H4 (cell line): ENCODE measurements at places on chromosomes 3 and 15. TPM values are rescaled to one million over a fixed set of nuclear protein-coding genes. Genes with fewer than 3 reads are reported as not detected.

DNA sequence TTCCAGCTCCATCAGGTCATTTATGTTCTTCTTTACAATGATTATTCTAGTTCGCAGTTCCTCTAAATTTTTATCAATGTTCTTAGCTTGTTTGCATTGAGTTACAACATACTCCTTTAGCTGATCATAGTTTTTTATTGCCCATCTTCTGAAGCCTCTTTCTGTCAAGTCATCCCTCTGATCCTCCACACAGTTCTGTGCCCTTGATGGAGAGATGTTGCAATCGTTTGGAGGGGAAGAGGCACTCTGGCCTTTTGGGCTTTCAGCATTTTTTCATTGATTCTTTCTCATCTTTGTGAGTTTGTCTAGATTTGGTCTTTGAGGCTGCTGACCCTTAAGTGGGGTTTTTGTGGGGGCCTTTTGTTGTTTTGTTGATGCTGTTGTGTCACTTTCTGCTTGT lies 234.6 kb upstream of the CBLB start:
- DNase-seq, result no peak

The SLC9A9 gene
- total RNA-seq, result 9.7 and 10.8 TPM in 2 replicates

The SERPINI2 gene
- total RNA-seq, result 0.12 TPM in 1 of 2 replicates, not detected in the other

GRCh38 chr15:99427210-99427609 lies 138.6 kb upstream of the MEF2A start:
- no peak for DNase-seq

DNA sequence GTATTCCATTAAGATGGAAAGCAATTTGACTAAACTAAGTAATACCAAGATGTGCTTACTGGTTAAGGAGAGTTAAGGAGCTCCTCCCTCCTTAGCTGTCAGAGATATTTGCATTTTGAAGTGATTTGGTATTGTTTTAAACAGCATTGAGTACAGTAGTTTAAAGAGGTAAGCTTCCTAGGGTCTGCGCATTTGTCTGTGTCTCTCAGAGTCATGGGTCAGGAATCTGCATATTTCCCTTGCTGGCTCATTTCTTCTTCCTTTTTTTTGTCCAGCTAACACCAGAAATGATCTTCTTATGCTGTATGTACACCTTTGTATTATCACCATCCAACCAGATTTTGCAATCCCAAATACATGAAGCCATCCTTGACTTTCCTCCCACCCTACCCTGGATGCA lies 163.0 kb upstream of the BFSP2 start:
- DNase-seq, result no peak

GRCh38 chr3:38579551-38580449 lies 69.7 kb downstream of the SCN5A start:
- DNase-seq, result no peak

DNA sequence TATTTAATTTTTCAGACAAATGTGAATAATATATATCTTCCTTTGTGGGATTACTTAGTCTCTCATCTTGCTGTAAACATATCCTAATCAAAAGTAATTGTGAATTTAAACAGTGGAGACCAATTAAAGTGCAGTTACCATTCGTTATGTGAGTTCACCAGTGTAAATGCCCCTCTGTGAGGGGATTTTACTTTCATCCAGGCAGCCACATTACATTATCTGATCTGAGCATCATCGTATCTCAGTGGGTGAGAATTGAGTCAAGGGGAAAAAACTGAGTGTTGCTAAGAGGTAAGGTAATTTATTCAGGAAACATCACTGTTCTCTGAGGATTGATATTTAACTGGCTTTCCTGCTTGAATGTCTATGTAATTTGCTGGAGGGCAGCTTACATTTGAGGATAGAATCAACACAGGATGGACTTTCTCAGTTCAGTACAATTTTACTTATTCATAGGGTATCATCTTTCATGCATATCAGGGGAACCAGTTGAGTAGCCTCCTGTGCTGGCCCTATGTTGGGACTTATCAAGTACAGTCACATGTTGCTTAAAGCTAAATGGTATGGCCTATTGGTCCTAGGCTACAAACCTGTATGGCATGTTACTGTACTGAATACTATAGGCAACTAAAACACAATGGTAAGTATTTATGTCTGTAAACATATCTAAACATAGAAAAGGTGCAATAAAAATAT lies 219.7 kb downstream of the CD47 start:
- DNase-seq, result no peak

GRCh38 chr3:149397528-149397927 lies 20.1 kb upstream of the TM4SF1 start:
- DNase-seq, result no peak

DNA sequence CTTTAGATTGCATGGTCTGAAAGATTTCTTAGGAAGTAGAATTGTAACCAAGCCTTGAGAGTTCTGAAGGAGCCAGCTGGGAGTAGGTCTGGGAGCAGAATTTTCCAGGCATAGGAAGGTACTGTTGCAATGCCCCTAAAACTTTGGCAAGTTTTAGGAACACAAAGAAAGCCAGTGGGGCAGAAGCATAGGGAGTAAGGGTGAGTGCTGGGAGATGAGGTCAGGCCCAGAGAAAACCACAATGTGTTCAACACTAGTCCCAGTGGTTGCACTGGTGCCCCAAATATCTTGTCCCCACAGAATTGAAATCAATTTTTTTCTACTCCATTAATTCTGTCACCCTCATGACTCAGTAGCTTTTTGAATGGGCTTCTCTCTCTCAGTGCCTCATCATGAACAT lies 120.7 kb upstream of the GALNT15 start:
- no peak for DNase-seq

DNA sequence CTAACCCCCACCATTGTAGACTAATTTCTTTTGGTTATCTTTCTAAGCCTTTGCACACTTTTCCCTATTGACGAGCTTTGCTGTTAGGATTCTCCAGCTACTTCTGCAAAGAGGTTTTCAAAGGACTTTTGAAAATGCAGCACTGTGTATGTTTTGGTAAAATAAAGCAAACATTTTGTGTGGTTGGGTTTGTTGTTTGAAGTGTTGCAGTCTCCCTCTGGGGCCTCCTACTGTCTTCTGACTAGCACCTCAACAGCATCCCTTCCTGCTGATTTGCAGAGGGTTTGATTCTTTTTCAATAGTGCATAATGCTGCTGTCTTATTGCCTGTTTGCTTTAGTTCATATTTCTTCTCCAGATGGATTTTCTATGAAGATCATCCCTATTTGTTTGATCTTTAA lies 775.1 kb upstream of the CFAP20DC start:
- DNase-seq, result no peak

The FHIT gene
- 0.84 and 0.87 TPM in 2 replicates for total RNA-seq

The IL17RD gene
- 0.55 and 0.56 TPM in 2 replicates for total RNA-seq

The CCDC54 gene
- total RNA-seq, result not detected in 2 replicates

DNA sequence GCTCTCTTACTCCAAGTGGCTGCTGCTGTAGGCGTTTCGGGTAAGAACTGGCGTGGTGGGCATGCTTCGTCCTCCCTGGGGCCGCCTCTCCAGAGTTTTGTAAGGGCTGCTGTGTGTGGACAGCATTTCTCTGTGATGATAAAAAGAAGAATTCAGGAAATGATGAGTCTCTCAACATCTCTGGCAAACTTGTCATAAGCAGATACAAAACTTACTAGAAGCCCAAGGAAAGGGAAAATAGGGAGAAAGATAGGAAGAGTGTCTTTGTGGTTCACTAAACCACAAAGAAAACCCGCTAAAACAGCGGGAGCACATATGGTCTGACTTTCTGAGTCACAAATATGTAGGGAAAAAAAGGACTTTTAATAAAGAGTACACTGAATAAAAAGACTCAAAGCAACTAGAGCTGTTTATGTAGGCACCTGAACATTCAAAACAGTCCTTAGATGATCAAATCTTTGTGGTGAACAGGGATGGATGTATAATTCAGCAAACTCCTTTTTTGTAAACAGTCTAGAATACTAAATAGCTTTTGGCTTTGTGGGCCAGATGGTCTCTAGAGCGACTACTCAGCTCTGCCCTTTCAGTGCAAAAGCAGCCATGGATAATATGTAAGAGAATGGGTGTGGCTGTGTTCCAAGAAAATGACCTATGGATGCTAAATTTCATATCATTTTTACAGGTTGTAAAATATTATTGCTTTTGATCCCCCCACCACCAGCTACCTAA lies 60.4 kb upstream of the LMOD3 start:
- DNase-seq, result peak; percentile 38

DNA sequence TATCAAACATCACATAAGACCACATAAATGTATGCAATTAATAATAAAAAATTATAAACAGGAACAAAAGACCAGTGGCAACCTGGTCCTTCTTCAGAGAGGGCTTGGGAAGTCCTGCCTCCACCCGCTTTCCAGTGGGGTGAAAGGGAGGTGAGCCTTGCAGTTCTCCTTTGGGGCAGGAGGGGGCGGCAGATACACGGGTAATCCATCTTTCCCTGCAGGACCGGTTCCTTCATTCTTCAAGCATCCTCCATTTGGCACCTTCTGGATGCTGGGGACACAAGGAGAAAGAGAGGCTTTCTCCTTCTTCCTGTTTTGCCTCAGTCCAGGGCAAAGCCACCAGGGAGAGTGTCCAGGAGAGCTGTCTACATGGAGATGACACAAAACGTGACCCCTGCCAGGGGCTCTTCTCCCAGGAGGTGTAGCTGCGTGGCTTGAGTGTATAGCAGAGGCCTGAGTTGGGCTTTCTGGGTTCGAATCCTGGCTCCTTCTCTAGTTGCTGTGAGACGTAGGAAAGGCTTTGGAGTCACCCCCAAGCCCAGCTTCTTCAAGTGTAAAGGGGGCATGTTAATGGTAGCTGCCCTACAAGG lies 23.2 kb downstream of the RPLP1 start:
- peak; percentile 66 for DNase-seq

GRCh38 chr3:98903099-98903498 lies 1.6 kb upstream of the DCBLD2 start:
- no peak for DNase-seq

The ULK3 gene
- total RNA-seq, result 18.2 and 19.7 TPM in 2 replicates

The ARHGEF26 gene
- 6.6 and 7.1 TPM in 2 replicates for total RNA-seq

DNA sequence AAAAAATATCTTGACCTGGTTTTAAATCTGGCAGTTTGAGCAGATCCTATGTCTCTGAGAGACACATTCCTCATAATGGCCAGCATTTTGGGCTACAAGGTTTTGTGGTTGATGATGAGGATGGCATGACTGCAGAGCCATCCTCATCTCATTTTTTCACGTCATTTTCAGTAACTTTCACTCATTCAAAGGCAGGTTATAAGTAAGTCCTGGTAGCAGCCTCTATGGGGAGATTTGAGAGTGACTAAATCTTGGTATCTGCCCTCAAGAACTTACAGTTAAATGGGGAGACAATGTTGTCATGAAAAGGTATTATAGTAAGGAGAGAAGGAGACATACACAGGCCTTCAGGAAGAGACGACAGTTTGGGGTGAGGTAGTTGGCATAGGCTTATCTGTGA lies 14.5 kb downstream of the TIGIT start:
- no peak for DNase-seq

- no peak for DNase-seq
These were observed 81.4 kb downstream of the IL12A start for GRCh38 chr3:160069986-160070385.

DNA sequence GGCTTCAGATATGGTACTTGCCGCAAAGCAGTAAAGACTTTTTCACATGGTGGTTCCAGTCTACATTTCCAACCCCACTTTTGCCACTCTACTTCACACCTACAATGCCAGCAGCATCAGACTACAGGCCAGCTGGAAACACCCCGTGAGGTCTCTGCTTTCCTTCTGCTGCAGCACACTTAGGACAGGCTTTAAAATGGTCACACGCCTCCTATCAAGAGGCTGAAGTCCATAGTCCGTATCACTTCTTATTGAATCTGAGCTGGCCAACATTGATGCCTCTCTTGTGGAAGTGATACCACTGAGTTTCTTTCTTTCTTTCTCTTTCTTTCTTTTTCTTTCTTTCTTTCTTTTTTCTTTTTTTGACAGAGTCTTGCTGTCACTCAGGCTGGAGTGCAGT lies 59.8 kb downstream of the ZNF860 start:
- no peak for DNase-seq

DNA sequence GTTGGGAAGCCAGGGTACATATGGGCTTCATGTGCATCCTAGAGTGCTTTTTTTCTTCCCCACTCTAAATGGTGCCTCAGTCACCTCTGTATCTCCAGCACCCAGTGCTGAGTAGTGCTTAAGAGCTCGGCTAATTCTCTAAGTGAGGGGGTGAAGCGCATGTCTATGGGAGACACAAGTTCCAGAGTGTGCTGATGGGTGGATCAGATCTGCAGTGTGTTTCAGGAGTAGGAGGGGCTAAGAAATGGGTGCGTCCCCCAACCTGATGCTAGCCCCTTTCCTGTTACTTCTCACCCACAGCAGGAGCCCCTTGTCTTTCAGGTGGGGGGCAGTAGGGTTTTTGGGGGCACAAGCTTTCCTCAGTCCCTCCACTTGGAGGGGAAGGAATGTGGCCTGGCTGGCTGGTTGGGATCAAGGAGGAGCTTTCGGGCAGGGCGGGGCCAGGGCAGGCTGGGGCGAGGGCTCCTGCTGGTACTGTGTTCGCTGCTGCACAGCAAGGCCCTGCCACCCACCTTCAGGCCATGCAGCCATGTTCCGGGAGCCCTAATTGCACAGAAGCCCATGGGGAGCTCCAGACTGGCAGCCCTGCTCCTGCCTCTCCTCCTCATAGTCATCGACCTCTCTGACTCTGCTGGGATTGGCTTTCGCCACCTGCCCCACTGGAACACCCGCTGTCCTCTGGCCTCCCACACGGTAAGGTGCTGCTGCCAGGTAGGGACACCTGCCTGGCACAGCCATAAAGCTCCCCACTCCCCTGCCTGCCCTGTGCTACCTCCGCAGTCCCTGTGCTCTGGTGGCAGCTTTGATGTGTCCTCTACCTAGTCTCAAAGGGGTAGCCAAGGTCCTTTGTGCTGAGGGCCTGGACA lies at the start of gene IL17RE:
TSS of gene IL17RE (plus strand) at position 477 of the 866 bp plus-strand sequence. CDS start at position 562, 85 bp downstream.
- no peak for DNase-seq

- DNase-seq, result no peak
These were observed 313.1 kb downstream of the WDR72 start for GRCh38 chr15:53446376-53446775.

The ZNF80 gene
- not detected in 2 replicates for total RNA-seq

- DNase-seq, result no peak
These were observed 151.5 kb downstream of the ALCAM start for GRCh38 chr3:105518203-105518602.

- DNase-seq, result no peak
These were observed 68.5 kb upstream of the SLC2A2 start for GRCh38 chr3:171095063-171095462.

DNA sequence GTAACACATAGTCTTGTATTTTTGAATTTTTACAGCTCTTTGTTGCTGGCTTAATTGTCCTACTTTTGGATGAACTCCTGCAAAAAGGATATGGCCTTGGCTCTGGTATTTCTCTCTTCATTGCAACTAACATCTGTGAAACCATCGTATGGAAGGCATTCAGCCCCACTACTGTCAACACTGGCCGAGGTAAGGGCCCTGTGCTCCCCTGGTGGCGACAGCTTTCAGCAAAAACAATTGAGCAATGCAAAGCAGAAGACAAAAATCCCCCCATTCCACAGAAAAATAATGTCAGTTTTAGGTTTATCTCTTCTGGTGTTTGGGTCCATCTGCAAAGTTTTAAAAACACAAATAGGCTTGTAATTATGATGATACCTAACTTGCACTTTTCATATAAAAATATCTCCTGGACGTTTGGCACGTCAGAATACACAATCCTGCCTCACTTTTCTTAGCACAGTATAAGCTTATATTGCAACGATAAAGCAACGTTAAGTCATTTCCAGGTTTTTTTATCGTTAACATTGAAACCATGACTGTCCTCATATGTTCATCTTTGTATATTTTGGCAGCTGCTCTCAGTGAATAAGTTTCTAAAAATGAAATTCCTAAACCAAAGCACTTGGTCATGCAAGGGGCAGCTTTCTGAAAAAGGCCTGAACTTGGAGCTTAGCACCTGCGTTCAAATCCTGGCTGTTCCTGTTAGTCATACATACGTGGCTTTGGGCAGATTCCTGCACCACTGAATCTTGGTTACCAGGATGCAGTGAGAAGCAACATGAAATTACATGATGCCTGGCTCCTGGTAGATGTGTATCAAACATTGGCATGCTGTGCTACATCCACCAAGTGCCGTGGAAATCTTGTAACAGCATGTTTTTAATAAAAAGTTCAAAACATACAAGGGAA lies 8.5 kb downstream of the SEC61A1 start:
- no peak for DNase-seq
